ENCODE measurements at places on chromosomes 6 and 20.

- no peak for DNase-seq
Measured at GRCh38 chr20:12306107-12306506, 388.4 kb downstream of the BTBD3 start.

GRCh38 chr6:156662025-156662445 lies 115.1 kb upstream of the ARID1B start:
- no peak for DNase-seq

GRCh38 chr20:62896526-62896925 lies 29.8 kb downstream of the DIDO1 start:
- no peak for DNase-seq

DNA sequence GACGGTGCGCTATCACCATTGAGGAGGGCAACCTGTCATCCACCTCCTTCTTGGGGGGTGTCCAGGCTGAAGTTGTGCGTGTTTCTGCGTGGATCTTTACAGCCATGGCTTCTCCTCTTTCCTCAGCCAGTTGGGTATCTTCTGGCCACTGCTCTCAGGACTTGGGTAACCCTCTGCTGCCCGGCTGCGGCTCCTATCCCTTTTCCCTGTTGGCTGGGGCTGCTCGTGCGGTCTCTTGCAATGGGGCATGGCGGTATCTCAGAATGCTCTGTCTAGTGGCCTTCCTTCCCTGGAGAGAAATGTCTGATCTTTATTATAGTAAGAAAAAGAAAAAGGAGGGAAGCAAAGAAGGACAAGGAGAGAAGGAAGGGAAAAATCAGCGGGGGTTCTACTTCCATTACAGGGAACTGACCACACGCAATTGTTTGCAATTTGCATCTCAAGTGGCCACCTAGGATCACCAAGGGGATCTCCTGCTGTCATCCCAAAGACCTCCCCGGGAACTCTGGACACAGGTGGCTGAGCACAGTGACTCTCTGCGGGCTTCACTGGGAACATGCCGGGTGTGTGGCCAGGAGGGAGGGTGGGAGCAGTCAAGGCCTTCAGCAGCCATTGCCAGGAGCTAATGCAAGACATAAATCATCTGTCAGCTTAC lies 60.8 kb downstream of the NPEPL1 start:
- DNase-seq, result no peak

GRCh38 chr6:2448826-2449571 lies 203.6 kb upstream of the GMDS start:
- DNase-seq, result no peak

- no peak for DNase-seq
Measured at GRCh38 chr6:22251348-22251747, 45.5 kb downstream of the PRL start.

GRCh38 chr20:46309945-46310344 lies 1.6 kb upstream of the CDH22 start:
- DNase-seq, result no peak

- DNase-seq, result no peak
Measured at GRCh38 chr6:3341467-3341866, 82.7 kb downstream of the PSMG4 start.

Data from activated CD8-positive, alpha-beta memory T cell treated with anti-CD3 and anti-CD28 coated beads for 1 hour (primary cell).